ENCODE measurements at places on chromosomes 5 and 9.

DNA sequence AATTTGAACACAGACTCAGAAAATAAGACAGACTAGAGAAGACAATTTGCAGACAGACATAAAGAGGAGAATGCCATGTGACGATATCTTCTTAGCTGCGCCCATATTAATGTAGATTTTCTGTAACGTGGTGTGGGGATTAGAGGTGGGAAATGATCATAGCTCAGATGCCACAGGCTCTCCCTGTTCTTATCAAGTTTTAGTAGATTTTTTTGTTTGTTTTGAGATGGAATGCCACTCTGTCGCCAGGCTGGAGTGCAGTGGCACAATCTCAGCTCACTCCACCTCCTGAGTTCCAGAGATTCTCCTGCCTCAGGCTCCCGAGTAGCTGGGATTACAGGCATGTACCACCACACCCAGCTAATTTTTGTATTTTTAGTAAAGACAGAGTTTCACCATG lies 59.4 kb downstream of the VPS13A start:
- DNase-seq = no peak

GRCh38 chr9:88993327-88993726 lies 2.1 kb downstream of the S1PR3 start:
- no peak for DNase-seq

GRCh38 chr9:93234600-93234999 lies 50.7 kb downstream of the WNK2 start:
- DNase-seq = no peak

DNA sequence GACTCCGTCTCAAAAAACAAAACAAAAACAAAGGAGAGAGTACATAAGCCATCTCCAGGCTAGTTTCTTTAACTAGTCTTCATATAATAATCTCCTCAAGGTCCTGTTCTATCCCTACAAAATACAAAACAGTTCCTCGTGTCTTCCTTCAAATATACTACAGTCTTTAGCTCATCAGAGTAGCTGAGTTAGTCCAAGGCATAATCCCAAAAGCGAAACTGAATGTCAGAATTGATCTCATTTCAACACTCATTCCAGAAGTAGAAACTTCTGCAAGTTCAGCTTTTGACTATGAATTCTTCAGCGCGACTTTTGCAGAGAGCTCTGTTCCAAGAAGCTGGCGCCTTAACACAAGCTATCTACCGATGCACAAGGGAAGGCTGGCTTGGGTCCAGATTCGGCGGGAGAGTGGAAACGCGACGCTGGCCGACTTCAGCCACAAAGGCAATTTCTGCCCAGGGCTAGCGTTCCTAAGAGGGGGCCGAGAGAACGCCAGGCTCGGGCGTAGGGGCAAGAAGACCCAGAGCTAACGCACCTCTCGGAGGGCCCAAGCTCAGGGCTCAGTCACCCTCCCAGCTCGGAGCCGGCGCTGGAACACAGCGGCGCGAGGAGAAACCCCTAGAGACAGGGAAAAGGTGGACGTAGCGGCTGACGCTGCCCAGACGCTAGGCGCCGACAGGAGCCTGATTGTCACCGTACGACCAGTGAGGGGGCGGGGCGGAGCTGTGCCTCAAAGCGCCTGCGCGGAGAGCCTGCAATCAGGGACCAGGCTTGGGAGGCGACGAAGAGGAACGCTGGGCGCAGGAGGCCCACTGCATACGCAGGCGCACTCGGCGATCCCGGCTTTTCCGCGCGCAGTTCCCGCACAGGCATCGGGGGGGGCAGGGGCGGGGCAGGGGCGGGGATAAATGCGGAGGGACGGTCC lies 469 bp upstream of the HSDL2 start:
- DNase-seq = peak; percentile 100

GRCh38 chr5:147554261-147554817 lies 44.5 kb upstream of the DPYSL3 start:
- DNase-seq = no peak

DNA sequence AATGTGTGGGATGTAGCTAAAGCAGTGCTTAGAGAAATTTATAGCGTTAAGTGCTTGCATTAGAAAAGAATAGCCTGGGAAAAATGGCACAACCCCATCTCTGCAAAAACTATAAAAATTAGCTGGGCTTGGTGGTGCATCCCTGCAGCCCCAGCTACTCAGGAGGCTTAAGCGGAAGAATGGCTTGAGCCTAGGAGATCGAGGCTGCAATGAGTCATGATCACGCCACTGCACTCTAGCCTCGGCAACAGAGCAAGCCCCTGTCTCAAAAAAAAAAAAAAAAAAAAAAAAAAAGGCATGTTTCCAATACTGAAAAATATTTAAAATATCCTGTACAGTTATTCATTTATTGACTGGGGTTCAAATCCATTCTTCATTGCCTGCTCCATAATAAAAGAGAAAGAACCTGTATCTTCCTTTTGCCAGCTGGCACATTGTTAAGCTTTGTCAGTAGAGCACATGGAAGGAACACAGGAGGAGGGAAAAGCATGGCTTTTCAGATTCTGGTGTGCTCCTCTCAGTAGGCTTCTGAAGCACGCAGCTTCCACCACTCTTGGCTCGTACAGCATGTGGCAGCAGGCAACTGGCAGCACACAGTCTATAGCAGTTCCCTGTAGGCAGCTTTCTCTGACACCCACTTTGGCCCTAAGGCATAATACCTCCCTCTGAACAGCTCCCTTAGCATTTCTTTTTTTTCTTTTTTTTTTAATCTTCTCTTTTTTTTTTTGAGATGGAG lies 73.5 kb downstream of the TRIM36 start:
- no peak for DNase-seq

GRCh38 chr5:81007637-81008027 lies 47.5 kb downstream of the RASGRF2 start:
- DNase-seq = no peak

- no peak for DNase-seq
Measured at GRCh38 chr9:134995792-134996120, 78.0 kb upstream of the FCN1 start.

GRCh38 chr9:135770203-135770535 lies 68.2 kb downstream of the KCNT1 start:
- no peak for DNase-seq

DNA sequence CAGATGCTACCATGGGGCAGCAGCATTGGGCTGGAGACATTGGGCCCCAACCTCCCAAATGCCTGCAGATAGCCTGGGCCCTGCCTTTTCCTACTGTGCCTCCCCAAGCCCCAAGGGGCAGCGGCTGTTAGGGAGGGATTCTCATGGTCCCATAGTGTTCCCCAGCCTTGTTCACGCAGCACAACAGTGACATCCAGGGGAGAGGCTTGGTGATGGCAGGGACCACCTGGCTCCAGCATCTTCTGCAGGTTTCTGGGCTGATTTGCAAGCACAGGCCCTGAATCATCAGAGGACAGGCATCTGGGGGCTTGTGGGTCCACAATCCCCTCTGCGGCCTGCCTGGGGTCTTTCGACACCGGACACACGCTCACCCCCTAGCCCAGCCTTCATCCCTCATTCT lies 354.6 kb downstream of the SLIT3 start:
- DNase-seq = no peak

- no peak for DNase-seq
Measured at GRCh38 chr9:73906671-73907070, 590.5 kb upstream of the RORB start.

DNA sequence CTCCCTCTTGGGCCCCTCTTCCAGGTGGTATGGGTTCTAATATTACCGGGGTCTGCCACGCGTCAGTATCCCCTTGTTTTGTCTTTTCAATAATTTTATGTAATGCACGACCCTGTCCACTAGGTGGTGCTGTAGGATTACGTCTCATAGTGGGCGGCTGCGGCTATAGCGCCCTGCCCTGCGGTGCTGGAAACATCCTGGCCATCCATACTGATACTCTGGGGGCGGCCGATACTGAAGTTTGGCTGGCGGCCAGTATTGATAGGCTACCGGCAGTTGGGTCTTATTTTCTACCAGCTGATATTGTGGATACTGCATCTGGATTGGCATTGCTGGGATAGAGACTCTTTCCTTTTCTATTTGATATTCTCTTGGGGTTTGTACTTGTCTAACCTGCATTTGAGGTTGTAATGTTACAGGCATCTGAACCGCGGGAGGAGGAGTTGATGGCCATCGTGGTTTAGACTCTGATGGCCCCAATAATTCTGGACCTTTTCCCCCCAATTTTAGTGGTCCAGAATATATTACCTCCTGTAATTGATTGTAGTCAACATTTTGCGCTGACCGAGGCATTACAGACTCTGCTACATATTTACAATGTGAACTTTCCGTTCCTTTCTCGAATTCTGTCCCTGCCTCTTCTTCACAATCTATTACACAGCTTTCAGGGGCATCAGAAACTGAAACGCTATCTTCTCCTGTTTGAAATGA lies 3.3 kb upstream of the TMEM141 start:
- peak; percentile 89 for DNase-seq

GRCh38 chr9:125551781-125552180 lies 155.2 kb downstream of the MAPKAP1 start:
- DNase-seq = no peak

DNA sequence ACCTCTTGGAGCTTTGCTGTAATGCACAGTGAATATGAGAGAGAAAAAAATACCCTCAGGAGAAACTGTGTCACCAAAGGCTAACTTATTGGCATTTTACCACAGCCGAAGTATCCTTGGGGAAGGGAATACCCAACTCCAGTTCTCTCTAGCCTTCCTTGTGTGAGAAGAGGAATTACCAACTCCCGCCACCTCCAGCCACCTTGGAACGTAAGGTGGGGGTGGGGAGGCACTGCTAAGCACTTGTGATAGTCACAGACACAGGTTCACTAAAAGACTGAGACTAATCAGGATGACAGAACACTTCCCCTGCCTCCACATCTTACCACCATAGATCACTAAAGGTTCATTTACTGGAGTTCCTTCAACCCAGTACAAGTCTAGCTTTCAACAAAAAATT lies 102.0 kb upstream of the ADAMTS19 start:
- peak; percentile 31 for DNase-seq

DNA sequence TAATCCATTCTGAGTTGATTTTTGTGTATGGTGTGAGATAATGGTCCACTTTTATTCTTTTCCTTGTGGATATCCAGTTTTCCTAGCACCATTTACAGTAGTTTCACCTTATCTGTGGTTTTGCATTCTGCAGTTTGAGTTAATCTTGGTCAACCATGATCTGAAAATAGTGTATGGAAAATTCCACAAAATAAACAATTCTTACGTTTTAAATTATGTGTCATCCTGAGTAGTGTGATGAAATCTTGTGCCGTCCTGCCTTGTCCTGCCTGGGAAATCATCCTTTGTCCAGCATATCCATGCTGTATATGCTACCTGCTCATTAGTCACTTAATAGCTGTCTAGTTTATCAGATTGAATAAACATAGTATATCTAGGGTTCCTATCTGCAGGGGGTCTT lies 42.1 kb downstream of the CDC42SE2 start:
- no peak for DNase-seq

DNA sequence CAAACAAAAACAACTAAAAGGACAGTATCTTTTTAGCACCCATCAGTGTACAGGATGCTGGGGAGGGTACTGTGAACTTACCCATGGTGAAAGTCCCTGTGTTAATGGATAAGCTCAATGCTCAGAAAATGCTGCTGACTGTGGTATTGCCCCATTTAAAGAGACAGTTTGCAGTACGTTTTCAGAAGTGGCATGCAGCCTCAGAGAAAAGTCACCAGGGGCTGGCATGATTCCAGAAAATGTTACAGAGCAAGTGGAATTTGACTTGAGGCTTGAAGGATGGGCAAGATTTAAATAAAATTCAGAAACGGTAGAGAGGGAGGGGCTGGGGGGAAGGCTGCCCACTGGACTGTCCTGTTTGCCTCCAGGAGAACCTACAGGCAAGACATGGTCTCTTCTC lies 7.2 kb downstream of the S1PR3 start:
- no peak for DNase-seq

DNA sequence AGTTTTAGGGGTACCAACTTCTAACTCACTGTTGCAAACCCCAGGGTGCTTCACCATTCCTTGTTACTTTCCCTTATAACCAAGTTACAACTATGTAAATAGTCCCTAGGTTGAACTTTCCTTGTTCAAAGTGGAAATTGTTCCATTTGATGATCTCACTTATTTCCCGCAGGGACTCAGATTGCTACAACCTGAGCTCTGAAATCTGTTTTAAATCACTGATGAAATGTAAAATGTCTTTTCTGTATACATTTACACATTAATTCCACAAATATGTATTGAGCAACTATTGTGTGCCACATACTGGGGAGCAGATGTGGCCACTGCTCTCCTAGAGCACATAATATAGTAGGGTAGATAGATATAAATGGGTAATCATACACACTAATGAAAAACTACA lies 69.1 kb upstream of the TARS1 start:
- no peak for DNase-seq

DNA sequence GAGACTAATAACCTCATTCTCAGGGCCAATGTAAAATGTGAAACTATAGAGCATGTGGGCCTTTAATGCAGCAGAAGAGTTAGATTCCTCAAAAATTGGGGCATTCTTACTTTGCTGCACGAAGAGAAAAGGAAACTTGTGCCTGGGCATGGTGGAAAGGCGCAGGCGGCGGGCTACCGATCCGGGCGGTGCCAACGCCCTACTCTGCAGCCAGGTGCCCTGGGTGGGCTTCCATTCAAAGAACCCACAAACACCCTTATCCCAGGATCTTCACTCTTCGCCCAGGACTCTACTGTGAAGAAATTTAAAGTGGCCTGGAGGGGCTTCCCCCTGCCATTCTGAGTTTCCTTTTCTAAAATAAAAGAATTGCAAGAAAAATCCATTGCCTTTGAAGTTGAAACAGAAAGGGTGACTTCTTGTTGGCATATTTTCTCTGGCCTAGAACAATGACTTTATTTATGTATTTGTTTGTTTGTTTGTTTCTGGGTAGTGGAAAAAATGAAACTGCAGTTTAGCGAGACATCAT lies 124.9 kb downstream of the TMEM161B start:
- DNase-seq = no peak

GRCh38 chr5:116559673-116560164 lies 14.9 kb downstream of the SEMA6A start:
- DNase-seq = no peak

All from spleen (tissue), 13 donors.